NCI-H1930 (cell line): ENCODE measurements at places on chromosomes 5 and 9.

DNA sequence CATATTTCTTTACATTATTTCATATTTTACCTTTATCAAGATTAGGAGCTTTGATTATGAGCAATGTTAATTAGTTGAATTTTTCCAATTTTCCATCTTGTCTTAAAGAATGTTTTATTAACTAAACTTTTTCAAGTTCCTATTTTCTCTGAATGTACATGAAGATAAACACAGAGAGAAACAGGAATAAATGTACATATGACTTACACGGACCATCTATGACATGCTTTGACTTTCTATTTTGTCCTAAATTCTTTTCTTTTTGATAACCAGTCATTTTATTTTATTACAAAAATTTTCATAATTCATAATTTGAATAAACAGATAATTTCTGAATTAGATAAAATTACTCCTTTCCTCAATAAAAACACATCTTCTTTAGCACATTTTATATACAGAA, 1038.8 kb upstream of the ARRDC3 start:
- no peak for DNase-seq

GRCh38 chr5:167244583-167244982, 1046.9 kb upstream of the WWC1 start:
- DNase-seq, result no peak

DNA sequence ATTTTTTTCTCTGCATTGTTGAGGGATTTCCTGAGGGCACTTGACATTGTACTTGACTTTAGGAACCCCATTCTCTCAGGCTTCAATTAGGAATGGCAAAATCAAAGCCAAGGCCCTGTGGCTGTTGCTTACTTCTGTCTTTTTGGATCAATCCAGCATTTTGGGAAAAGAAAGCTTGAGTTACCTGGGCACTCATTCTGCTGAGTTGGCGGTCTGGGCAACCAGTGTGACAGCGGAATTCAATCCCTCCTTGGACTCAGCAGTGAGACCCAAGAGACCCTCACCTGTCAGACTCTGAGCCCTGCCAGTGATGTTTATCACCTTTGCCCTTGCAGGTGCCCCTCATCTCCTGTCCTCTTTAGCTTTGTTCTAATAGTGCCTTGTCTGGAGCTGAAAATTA, 225.3 kb downstream of the PAPPA start:
- DNase-seq, result no peak

GRCh38 chr5:99004960-99005359, 76.2 kb upstream of the CHD1 start:
- DNase-seq, result no peak
